Effector memory CD4-positive, alpha-beta T cell (primary cell): ENCODE measurements at places on chromosomes 2 and 18.

- no peak for DNase-seq
Observed at GRCh38 chr2:191580581-191580980, 97.4 kb upstream of the NABP1 start.

DNA sequence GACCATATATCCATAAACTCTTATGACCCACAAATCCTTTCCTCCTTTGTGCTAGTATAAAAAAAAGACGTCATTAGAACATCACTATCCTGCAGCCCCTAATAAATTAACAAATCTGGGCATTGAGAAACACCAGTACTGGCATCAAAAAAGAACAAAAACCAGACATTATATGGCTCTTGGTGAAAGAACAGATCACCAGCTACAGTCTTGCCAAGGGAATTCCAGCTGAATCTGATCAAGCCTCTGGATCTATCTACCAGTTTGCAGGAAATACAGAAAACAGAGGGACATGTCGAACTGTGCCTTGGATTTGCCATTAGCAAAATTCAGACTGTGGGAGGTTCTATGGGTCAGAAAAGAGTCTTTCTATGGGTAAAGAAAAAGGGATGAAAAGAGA lies 93.7 kb upstream of the DDX18 start:
- no peak for DNase-seq

DNA sequence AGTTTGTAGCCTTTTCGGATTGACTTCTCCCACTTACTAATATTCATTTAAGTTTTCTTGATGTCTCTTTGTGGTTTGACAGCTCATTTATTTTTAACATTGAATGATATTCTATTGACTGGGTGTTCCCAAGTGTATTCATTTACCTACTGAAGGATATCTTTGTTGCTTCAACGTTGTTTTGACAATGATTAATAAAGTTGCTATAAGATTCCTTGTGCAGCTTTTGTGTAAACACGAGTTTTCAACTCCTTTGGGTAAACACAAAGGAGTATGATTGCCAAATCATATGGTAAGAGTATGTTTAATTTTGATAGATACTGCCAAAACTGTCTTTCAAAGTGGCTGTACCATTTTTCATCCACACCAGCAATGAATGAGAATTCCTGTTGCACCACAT lies 1200.9 kb downstream of the DSC3 start:
- DNase-seq, result no peak

- DNase-seq, result peak; percentile 16
Observed at GRCh38 chr18:44679056-44679913, 1.4 kb upstream of the SETBP1 start.

GRCh38 chr18:25563346-25563745 lies 211.4 kb upstream of the ZNF521 start:
- no peak for DNase-seq

GRCh38 chr2:68784188-68784587 lies 49.6 kb downstream of the ARHGAP25 start:
- no peak for DNase-seq

GRCh38 chr2:152479282-152479681 lies 144.3 kb downstream of the FMNL2 start:
- no peak for DNase-seq

DNA sequence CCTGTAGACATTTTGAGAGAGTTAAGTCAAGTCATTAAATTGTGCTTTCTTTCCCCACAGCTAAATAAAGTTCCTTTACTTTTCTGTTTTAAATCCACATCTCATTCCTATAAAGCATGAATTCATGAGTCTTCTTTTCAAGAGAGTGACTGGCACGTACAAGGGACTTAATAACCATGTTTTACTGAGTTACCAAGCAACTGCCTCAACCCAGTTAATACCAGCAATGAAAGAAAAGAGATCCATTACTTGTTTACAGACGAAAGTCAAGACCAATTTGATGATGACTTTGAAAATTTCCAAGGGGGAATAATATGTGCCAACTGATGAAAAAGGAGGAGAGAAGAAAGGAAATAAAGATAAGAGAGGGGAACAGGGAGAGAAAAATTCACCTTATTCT lies 1082.5 kb upstream of the GYPC start:
- DNase-seq, result no peak

GRCh38 chr2:136191041-136191440 lies 73.1 kb upstream of the CXCR4 start:
- DNase-seq, result no peak

DNA sequence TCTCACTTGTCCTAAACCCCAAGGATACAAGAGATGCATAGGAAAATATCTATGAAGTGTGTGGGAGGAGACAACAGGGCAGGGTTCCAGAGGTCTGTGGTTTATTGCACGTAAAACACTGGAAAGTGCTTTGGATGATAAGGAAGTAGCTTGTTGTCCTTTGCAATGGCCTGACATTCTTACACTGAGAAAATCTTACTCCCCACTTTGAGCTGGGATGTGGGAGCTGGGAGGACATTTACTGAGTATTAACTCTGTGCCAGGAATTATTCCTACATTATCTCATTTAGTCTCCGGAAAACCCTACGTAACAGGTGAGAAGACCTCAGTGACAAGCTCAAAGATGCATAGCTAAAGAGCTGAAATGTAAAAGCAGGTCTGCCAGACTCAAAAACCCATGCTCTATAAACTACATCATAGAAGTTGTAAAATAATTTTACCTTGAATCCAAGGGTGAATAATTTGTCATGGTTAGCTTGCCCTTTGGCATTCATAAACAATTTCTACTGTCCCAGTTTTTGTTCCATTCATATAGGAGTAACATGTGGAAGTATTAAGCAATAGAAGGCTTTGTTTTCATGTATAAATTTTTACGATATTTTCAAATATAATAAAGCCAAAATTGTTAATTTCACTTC lies 9.2 kb upstream of the GALNT3 start:
- DNase-seq, result no peak

GRCh38 chr2:225911019-225911418 lies 511.5 kb downstream of the NYAP2 start:
- DNase-seq, result no peak

DNA sequence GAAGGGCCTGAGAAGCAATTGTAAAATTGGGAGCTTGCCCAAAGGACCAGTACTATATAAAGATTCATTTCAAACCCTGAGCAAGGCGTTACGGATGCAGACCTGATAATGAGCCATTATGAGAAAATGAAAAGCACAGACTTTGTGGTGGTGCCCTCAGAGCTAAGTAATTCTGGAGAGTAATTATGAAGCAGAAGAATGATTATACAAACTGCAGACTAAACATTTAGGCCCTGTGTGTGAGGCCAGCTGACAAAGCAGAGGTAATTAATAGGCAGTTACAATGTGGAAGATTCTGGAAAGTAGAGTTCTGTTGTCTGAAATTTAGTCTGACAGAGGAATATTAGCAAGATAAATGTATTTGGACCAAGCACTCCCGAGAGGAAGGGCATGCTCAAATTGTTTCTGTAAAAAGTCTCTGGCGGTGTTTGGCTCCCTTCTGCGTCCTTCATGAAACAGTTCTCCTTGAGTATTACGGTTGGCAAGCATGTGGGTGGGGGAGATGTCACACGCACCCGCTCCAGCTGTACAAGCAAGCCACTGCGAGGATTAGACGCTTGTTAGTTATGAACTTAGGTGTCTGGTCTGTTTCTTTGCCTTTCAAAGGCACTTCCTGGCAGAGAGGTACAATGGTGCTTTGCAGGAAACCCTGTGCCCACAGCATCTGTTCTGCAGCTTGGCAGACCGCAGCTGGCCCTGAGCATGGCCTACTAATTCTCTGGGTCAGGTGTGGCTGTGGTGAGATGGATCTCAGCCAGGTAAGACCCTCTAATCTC lies 45.5 kb downstream of the CDC42EP3 start:
- peak; percentile 55 for DNase-seq

DNA sequence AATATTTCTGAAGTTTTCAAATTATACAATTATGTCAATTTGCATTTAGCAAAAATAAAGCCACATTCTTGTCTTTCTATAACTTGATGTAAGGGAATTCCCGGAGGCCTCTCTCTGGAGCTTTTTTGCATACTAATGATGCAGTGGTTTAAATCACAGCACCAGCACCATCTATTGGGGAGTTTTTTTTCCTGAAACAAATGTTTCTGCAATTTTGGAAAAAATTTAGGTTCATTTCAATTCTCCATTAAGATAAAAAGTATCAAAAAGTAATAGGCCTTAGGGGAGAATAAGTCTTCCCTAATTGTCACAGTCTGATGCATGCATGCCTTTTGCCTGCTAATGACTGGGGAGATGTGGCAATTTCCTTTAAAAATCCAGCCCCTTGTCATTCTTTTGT lies 13.5 kb downstream of the CBLN2 start:
- no peak for DNase-seq

DNA sequence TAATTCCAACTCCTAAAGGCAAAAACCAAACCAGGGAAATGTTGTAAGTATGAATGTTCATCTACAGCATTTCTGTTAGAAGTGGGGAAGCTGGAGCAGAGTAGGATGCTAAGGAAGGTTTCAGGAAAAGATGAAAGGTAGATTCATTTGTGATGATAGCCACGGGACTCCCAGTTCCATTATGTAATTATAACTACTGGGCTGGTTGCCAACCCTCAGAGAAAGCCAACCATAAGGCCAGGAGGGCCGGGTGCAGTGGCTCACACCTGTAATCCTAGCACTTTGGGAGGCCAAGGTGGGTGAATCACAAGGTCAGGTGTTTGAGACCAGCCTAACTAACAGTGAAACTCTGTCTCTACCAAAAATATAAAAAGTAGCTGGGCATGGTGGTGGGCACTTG lies 288.9 kb upstream of the ETAA1 start:
- DNase-seq, result no peak

DNA sequence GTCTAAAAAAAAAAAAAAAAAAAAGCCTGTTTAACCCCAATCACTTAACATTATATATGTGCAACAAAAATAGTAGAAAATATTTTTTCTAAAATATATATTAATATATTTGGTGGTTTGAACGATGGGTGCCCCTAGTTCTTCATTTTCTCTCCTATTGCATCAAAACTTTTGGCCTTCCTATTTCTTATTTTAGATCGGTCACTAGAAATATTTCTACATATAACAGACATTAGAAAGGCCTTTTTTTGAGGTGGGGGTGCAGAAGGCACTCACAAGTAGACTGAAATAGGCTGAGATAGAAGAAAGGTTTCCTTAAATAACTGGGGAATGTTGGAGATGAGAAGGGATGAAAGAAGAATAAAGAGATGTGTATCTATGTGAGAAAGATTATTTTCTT lies 49.3 kb upstream of the AP1S3 start:
- no peak for DNase-seq

DNA sequence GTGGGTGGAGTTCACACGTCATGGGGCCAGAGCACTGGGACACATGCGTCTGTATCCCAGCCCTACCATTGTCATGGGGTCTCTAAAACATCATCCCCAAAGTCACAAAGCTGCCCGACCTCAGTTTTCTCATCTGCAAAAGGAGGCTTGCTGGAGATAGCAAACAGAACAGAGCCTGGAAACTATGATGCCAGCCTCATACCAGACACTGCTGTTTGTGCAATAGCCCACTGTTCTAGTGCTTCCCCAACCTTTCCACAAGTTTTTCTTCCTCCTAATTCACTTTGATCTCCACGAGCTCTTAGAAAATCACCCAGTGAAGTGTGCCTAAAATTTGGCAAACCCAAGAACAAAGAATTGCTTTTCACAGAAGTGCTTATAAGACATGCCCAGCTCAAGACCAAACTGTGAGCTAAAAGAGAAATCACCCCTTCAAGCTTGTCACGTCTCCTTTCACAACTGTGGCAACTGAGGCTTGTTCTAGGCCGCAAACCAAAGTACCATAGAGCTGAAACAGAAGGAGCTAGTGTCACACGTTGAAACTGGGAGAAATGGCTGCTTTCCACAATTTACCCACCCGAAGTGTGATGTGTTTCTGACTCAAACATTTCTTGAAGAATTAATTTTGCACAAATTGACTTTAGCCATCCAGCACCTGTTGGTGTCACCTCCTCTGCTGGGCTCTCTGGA lies 162.7 kb upstream of the ID2 start:
- no peak for DNase-seq
